Adipose tissue (tissue), 3 donors: ENCODE measurements at places on chromosomes 3 and 15. TPM values are rescaled to one million over a fixed set of nuclear protein-coding genes. Genes with fewer than 3 reads are reported as not detected.

FANCD2OS gene
- not detected for polyA plus RNA-seq

TRH gene
- polyA plus RNA-seq: not detected

CPLX3 gene
- not detected for polyA plus RNA-seq

AP4E1 gene
- polyA plus RNA-seq: 3.1 TPM

CTXN2 gene
- 0.05 TPM for polyA plus RNA-seq

SERPINI2 gene
- polyA plus RNA-seq: 0.90 TPM

SEC22A gene
- 6.1 TPM for polyA plus RNA-seq

KCNMB2 gene
- polyA plus RNA-seq: 0.13 TPM

RHOA gene
- 513 TPM for polyA plus RNA-seq

SOX14 gene
- polyA plus RNA-seq: not detected

ADAMTSL3 gene
- 7.9 TPM for polyA plus RNA-seq
